Activated T-helper 2 cell treated with anti-CD3 and anti-CD28 coated beads, Interferon-gamma antibody, Interleukin-2, Interleukin-4, amounts not matched to agents 10 μg/mL and 5 μg/mL and 100 μg/mL, durations not matched to agents 14 hours and 24 hours and 36 hours (primary cell): ENCODE measurements at places on chromosomes 13 and 19. TPM values are rescaled to one million over a fixed set of nuclear protein-coding genes. Genes with fewer than 3 reads are reported as not detected.

PLPP2 gene
- not detected in 2 replicates for total RNA-seq

ZNF808 gene
- total RNA-seq, result 20.7 and 22.6 TPM in 2 replicates

ASF1B gene
- 83.4 and 88.9 TPM in 2 replicates for total RNA-seq

DNA sequence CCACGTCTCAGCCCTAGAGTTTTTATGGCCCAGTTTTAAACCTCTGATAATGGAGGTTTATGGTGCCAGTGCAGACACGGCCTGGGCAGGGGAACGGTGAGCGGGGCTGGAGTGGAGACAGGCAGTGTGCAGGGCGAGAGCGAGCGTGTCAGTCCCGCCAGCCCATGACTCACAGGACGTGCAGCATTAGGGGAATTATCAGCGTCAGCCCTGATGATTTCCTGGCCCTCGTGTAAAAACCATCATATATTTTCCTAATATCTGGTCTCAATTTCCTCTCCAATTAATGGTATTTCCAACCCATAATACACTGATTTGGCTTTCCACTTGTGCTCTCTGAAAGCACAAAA, 104.6 kb upstream of the VSTM2B start:
- no peak for DNase-seq

DNA sequence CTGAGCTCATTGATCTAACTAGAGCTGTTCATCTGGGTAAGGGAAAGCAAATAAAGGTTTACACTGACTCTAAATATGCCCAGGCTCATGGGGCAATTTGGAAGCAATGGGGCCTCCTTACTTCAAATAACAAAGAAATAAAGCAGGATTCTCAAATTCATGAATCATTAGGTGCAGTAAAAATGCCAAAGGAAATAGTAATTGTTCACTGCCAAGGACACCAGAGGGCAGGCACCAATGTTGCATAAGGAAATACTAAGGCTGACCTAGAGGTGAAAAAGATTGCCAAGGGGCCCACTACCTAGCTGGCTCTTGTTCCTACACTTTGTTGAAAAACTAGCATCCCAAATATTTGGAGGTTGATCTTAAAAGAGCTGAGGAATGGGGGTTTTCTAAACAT, 1686.7 kb upstream of the MIR17HG start:
- no peak for DNase-seq

DNA sequence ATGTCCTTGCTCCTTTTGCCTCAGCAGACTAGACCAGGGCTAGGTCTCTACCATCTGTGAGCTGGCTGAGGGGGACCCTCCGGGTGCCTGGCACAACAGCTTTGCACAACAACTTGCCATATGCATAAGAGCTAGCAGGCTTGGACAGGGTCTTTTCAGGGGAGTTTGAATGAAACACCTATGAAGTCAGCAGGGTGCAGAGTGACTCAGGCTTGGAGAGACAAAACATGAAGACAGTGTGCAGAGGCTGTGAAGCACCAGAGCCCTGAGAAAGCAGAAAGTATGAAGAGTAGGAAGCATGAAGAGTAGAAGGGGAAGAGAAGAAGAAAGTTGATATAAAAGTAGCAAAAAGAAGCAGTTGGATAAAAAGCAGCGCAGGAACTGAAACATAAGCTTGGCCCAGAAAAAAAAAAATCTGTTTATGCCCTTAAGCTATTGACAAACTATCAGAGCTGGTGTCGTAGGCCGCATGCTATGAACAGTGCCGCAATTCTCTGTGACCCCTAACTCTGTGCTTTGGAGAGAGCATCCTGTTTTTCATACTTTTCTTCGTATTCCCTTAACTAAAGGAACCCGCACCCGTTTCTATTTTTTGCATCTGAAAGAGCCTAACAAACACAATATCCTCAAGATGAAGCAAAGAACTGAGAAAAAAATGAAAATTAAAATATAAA, 52.7 kb upstream of the FAM216B start:
- DNase-seq, result no peak

DNA sequence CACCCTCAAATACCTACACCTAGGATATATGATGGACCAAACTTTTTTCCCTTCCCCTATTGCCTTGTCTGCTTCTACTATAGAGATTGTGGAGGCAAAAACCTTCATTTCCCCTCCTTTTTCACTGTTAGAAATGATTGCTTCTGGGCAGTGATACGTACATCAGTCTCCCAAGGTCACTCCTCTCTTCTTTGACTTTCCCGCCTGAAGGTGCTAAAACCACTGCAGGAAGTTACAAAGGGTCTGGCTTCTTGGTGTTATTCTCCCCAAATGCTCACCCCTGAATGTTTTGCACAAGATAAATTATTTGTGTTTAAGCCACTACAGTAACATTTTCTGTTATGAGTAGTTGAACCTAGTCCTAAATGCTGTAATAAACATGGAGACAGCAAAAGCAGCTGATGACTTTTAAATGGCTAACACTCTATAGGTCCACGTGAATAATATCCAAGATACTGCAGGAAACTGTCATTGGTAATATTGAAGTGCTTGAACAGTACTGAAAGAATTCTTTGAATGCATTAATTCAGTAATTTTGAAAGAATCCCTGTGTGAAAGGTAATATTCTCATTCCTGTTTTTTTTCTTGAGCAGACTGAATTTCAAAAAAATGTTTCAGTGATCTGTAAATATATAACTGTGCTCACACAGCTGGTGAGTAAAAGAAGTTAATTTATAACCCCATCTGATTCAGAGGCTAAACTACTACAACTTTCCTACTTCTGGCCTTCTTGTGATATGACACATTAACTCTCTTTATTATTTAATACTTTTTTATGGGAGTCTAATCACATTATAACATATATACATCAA, 865.1 kb downstream of the EFNB2 start:
- DNase-seq, result no peak
